ENCODE measurements at places on chromosomes 7 and 10. TPM values are rescaled to one million over a fixed set of nuclear protein-coding genes. Genes with fewer than 3 reads are reported as not detected.

DNA sequence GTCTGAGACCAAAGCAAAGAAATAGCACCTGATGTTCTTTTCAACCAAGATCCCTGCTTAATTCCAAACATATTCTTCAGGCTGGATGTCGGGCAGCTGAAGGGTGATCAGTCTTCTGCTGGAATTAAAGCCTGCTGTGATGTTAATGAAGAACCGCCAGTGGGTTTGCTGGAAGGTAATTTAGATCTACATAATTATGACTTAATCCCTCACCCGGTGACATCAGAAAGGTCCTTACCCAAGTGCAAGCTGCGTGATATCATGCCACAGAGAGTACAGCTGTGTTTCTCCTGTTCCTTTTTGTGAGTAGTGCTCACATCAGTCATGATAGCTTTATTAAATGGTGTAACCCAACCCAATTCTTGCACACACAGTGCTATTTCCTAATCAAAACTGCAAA is 29.1 kb upstream of the LRGUK start:
- no peaks in the 10 kb centered on the region for H3K27me3 ChIP-seq
- H3K4me1 ChIP-seq: no peaks in the 10 kb centered on the region
- no peak for DNase-seq
- H3K4me3 ChIP-seq: no peak overlapping the region
- no peaks in the 10 kb centered on the region for H3K36me3 ChIP-seq

Gene SEPTIN14
- polyA plus RNA-seq: not detected

DNA sequence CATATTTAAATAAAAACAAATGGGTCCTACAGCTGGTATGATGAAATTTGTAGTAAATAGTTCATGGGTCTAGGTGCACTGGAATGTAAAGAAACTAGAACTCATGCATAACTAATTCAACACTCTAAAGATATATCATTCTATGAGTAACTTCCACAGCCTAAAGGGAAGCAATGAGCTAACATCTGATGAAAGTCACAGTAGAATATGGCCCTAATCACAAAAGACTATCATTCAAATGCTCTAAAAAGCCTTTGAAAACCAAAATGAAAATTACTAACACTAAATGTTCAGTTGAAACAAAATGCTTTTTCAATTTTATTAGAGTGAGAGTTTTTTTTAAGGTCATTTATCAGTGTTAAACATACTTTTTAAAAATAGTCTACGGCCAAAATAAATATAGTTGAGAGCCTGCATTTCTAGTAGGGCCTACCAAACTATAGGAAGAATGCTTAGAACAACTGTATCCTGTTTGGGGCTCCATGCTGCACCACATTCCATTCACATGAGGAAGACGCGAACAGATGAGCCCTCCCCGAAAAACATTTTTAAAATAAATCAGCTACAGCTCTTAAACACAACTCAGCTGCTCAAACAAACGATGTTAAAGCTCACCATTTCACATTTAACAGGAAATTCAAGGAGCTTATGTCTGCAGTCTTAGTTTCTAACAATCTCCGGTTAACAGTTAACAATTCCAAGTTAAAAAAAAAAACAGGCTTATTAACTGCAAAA is 134.5 kb downstream of the NRBF2 start:
- peaks cover 3% of the 10 kb centered on the region for H3K4me1 ChIP-seq
- H3K36me3 ChIP-seq: no peaks in the 10 kb centered on the region
- DNase-seq: peak; percentile 90
- H3K4me3 ChIP-seq: peak overlapping the region; percentile 93
- H3K27ac ChIP-seq: peak overlapping the region; percentile 95
- no peaks in the 10 kb centered on the region for H3K27me3 ChIP-seq

Gene PIK3AP1
- 6.5 TPM for polyA plus RNA-seq

Gene TMEM106B
- polyA plus RNA-seq: 21.1 TPM

GRCh38 chr10:50508315-50509051 is 115.3 kb downstream of the SGMS1 start:
- peaks cover 4% of the 10 kb centered on the region for H3K4me1 ChIP-seq
- H3K27ac ChIP-seq: no peak overlapping the region
- no peaks in the 10 kb centered on the region for H3K36me3 ChIP-seq
- H3K27me3 ChIP-seq: no peaks in the 10 kb centered on the region

DNA sequence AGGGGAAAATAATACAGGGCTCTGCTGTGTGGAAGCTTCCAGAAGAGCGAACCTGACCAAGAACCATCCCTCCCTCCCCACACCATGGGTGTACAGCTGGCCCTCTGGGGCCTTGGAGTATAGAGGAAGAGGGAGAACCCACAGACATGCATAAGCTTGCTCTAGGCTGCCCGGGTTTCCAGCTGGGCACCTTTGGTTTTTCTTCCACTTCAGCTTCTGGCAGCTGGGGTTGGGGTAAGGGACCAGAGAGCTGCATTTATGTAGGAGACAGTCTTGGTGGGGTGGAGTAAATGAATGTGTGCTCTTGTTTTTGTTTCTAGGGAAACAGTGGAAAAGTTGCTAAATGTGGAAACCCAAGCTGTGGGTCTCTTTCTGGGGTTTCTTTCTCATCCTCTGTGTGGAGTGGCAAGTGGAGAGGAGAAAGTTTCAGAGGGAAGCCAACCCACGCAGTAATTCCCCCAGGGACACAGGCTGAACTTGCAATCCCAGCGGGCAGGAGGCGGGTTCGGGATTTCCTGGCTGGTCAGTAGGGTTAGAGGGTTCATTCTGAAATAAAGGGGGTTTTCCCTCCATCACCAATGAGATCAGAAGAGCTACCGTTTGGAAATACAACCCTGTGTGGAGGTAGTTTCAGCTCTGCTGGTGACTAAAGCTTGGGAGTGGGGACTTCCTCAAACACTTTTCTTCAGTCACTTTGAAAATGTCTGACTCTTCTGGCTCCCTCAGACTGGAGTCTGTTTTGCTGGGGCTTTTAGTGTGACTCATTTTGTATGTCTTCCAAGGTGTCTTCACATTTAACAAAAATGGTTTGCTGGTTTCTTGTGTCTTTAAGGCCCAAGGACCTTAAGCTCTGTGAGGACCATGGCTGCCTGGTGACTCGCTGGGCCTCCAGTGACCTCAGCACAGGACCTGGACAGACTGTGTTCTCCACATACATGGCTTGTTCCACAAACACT is 22.2 kb upstream of the SRGN start:
- no peaks in the 10 kb centered on the region for H3K27me3 ChIP-seq
- no peaks in the 10 kb centered on the region for H3K36me3 ChIP-seq
- peaks cover 12% of the 10 kb centered on the region for H3K4me1 ChIP-seq
- no peak for DNase-seq

- peak overlapping the region; percentile 82 for H3K27ac ChIP-seq
- no peak overlapping the region for H3K4me3 ChIP-seq
- no peaks in the 10 kb centered on the region for H3K4me1 ChIP-seq
- no peak for DNase-seq
Observed at GRCh38 chr7:139714163-139714901, 63.5 kb downstream of the HIPK2 start.

Gene CALHM3
- polyA plus RNA-seq: not detected

DNA sequence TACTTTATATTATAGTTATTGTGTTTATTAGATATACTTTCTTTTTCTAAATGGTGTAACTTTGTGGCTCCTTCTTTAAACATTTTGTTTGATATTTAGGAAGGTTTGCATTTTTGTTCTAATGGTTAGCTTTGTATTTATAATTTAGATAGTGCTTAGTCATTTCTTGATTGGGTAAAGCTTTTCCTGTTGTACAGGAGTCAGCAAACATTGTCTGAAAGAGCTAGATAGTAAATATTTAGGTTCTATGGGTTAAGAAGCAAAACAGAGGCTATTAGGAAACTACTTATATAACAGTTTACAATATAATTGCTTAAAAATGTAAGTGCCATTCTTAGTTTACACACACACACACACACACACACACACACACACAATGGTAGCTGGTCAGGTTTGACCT is 70.6 kb upstream of the CCDC6 start:
- peaks cover 2% of the 10 kb centered on the region for H3K4me1 ChIP-seq
- no peak overlapping the region for H3K4me3 ChIP-seq
- DNase-seq: no peak
- H3K27ac ChIP-seq: no peak overlapping the region

DNA sequence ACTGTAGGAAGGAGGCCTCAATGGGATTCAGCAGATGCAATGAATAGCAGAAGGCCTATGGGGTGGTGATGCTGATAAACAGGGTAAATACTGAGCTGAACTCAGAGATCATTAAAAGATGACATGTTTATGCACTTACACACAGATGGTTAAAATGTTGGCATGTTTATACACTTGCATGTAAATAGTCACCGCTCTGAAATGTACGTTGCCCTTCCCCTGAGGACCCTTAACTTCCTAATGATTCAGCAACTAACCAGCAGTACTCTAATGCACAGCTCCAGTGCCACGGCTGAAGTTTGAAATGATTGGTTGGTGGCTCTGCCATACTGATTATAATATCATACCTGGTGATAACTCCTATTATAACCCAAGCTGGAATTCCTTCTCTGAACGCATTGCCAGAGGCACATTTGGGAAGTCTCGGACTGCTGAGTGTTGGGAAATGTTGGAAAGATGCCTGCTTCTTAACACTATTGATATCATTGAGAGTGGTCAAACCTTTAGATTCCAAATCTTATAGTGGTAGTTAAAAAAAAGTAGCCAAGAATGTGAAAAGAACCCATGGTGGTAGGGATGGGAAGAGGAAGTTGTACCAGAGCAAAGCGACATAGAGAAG is 3.7 kb upstream of the CAV1 start:
- peaks cover 9% of the 10 kb centered on the region for H3K27me3 ChIP-seq
- no peak overlapping the region for H3K27ac ChIP-seq
- no peak overlapping the region for H3K4me3 ChIP-seq
- peaks cover 5% of the 10 kb centered on the region for H3K4me1 ChIP-seq

Gene ADAM12
- 0.26 TPM for polyA plus RNA-seq

Gene WIPF3
- polyA plus RNA-seq: 3.8 TPM

Gene ASZ1
- not detected for polyA plus RNA-seq

DNA sequence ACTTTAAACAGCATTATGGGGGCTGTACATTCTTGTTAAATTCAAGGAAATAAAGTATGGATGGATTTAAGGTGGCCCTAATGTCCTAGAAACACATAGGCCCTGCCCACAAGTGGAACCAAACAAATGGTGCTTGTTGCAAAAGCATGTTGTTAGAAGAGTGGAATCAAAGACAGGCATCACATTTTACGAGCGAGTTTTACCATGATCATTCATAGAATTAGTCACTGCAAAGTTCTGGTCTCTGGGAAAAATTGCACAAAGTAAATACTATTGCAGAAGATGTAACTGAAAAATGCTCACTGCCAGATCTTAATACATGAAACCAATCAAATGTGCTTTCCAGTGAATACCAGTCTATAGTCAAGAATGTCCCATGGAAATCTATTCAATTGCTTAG is 677.1 kb downstream of the PARD3 start:
- H3K4me1 ChIP-seq: no peaks in the 10 kb centered on the region
- no peaks in the 10 kb centered on the region for H3K36me3 ChIP-seq
- H3K27me3 ChIP-seq: no peaks in the 10 kb centered on the region
- no peak for DNase-seq
- no peak overlapping the region for H3K27ac ChIP-seq

Gene VSTM2A
- not detected for polyA plus RNA-seq

Gene GBX1
- not detected for polyA plus RNA-seq

Gene PRKG1
- polyA plus RNA-seq: 3.6 TPM

DNA sequence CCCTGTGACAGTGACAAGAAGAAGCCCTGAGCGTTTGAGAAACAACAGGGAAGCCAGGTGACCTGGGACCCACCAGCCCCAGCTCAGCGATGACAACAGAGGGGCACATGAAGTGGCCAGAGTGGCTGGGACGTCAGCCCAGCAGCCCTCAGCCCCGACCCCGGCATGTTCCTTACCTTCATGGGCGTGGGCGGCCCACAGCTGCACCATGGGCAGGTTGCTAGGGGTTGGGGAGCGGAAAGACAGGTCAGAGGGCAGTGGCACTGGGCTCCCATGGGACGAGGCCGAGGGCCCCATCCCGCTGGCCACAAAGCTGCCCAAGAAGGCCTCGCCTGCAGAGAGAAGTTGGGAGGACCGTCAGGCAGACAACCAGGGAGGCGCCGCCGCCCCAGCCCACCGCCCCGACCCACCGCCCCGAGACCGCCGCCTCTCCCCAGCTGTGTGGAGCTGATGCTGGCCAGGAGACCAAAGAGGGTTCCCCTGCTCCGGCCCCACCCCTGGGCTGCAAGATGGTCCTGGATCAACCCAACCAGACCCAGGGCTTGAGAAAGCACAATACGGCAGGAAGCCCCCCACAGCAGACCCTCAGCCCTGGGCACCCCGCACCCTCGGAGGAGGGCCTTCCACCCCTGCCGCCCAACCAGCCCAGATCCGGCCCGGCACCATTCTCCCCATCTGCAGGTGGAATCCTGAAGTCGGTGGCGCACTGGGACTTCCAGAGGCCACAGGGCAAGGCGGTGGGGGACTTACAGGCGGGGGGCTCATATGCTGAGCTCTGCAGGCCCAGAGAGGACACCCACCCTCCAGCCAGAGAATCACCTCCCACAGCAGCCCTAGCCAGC is 29.1 kb downstream of the TNRC18 start:
- peaks cover 7% of the 10 kb centered on the region for H3K4me1 ChIP-seq
- DNase-seq: no peak
- H3K27me3 ChIP-seq: no peaks in the 10 kb centered on the region
- H3K27ac ChIP-seq: no peak overlapping the region

Gene CFAP46
- polyA plus RNA-seq: 3.8 TPM

DNA sequence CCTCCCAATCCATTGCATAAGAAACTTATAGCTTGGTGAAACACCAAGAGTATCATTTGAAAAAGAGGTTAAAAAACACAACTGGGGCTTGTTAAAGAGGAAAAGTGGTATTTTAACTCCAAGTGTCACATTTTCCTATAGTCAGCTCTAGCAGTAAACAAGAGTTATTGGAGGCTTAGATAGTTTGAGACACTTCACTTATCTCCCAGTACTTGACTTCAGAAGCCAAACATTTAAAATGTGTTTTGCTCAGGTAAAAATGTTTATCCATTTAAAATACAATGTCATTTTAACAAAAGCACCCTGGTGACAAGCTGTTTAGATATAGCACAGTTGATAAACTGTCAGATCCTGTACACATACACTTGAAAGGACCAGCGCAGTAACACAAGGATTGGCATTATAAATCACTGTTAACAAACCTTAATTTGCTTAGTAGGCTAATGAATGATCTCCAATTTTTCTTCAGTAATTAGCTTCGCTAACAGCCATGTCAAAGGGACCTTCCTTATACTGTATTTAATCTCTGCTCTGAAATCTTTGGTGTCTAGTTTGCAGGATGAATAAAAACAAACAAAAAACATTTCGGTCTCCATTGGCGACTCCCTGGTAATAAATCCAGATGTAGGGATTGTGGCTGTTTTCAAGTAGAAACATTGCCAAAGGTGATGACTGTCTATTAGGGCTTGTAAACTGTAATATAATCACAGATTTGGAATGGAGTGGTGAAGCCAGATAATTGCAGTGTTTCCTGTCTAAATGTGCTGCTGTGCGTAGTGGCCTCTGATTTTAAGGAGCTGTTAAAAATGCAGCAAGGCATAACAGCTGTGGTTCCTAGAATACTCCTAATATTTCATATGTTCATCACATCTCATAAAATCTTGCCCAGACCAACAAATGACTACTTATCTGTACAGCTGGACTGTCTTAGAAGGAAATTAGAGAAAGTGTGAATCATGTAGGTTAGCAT is 545.1 kb downstream of the AUTS2 start:
- no peaks in the 10 kb centered on the region for H3K4me1 ChIP-seq
- DNase-seq: no peak
- H3K36me3 ChIP-seq: no peaks in the 10 kb centered on the region
- no peak overlapping the region for H3K4me3 ChIP-seq

- no peaks in the 10 kb centered on the region for H3K4me1 ChIP-seq
- DNase-seq: no peak
- no peaks in the 10 kb centered on the region for H3K36me3 ChIP-seq
- no peaks in the 10 kb centered on the region for H3K27me3 ChIP-seq
- no peak overlapping the region for H3K4me3 ChIP-seq
- H3K27ac ChIP-seq: no peak overlapping the region
Observed at GRCh38 chr10:16392531-16393069, 44.2 kb upstream of the PTER start.
